ENCODE measurements at places on chromosomes 5 and 9. TPM values are rescaled to one million over a fixed set of nuclear protein-coding genes. Genes with fewer than 3 reads are reported as not detected.

- DNase-seq, result no peak
- H3K27me3 ChIP-seq, result peaks cover 10% of the 10 kb centered on the region
Observed at GRCh38 chr5:41878643-41879478, 8.6 kb upstream of the OXCT1 start.

DNA sequence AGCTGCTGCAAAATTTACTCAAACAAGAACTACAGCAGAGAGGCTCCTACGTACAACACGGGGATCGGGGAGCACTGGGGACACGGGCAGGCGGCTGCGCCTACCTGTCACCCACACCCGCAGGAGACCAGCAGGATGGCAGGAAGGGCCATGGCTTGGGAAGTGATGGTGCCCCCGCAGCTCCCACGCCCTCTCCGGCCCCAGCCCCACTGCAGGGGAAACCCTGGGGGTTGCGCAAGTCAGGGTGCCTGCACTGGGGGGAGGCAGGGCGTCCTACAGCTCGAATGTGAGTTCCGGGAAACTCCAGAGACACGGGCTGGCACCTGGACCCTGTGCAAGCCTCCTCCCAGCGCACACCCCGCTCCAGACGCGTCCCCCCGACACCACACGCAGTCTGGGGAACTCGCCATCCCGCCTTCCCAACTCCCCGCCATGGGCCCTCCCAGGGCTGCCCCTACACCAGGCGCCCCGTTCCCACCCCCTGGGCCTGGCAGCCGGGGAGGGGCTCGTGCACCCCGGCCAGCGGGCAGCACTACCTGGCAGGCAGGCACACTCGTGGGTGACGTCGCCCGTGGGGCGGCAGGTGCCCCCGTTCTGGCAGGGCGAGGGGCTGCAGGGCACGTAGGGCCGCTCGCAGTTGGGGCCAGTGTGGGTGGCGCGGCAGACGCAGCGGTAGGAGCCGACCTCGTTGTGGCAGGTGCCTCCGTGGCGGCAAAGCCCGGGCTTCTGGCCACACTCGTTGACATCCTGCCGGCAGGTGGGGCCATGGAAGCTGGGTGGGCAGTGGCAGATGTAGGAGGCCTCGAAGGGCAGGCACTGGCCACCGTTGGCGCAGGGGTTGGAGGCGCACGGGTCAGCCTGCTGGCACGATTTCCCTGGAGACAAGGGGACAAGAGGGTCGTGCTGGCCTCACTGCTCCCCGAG, 23.3 kb downstream of the NOTCH1 start:
- H3K27me3 ChIP-seq, result no peaks in the 10 kb centered on the region
- no peaks in the 10 kb centered on the region for H3K36me3 ChIP-seq
- peaks cover 18% of the 10 kb centered on the region for H3K4me1 ChIP-seq
- no peak overlapping the region for H3K4me3 ChIP-seq

DNA sequence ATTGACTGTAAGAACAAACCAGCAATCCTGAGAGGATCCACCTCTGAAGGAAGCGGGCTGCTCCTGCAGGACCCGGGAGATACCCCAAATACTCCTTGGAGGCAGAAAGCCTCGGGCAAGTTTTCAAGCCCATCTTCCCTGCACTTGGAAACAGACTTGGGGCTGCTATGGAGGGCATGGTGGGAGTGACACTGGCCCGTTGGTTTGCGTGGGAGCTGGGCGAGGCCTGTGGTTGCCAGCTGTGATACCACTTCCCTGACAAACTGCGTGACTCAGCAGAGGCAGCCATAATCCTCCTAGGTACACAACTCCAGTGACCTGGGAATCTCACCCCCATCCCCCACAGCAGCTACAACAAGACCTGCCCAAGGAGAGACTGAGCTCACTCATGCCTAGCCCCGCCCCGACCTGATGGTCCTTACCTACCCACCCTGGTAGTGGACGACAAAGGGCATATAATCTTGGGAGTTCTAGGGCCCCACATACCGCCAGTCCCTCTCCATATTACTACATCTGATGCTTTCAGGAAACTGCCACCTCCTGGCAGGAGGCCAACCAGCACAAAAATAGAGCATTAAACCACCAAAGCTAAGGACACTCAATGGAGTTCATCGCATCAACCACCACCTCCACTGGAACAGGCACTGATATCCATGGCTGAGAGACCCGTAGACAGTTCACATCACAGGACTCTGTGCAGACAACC, 38.1 kb upstream of the VLDLR start:
- DNase-seq, result no peak
- H3K4me3 ChIP-seq, result no peak overlapping the region
- no peaks in the 10 kb centered on the region for H3K27me3 ChIP-seq
- H3K36me3 ChIP-seq, result no peaks in the 10 kb centered on the region

Gene ARAP3
- 2.5 TPM for total RNA-seq
